ENCODE measurements at places on chromosomes 6 and 20. TPM values are rescaled to one million over a fixed set of nuclear protein-coding genes. Genes with fewer than 3 reads are reported as not detected.

DNA sequence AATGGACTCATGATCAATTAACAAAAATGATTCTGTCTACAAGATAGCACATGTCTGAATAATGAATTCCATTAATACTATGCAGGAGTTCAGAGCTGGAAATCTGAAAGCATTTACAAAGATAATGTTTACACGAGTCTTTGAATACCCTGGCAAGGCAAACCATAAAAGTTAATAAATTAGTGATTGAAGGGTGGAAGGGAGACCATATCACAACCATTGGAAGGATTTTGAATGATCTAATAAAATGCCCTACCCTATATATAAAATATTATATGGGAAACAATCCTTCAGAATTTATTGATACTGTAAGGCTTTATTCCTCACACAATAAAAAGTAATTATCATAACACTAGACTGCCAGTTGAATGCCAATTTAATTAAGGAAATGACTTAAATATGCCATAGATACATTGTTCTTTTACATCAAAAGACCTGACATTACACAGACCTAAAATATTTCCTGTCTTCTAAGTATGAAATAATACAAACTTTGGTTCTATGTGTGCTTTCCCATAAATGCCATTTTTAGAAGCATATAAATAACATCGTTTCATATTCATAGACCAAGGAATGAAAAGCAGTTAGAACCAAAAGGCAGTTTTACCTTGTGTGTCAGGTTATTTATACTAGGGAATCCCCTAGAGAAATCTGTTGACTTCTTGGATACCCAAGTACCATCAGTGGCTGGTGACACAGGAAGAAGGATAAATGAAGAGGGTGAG, 249.2 kb upstream of the MARCKS start:
- no peak for DNase-seq

GRCh38 chr6:5068153-5068751, 16.9 kb upstream of the PPP1R3G start:
- DNase-seq, result no peak

GRCh38 chr20:10006447-10007090, 28.2 kb upstream of the ANKEF1 start:
- DNase-seq, result no peak

DNA sequence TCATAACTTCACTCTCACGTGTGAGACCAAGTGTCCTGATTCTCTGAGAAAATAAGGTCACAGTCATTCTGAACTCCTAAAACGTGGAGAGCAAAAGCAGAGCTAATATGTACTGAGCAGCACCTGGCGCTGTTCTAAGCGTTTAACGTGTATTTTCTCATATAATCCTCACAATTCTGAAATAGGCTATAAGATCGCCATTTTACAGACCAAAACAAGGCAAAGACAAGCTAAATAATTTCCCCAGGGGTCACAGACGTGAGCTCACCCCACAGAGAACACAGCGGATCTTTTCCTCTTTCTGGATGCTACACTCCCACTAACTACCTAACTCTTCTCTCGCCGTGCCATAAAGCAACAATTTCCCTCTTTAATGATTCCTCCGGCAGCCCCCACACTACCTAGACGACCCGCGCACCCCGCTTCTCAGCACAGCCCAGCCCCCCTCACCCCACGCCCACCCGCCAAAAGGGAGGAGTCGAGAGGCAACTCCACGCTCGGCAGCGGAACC, 636 bp downstream of the SUPT3H start:
- no peak for DNase-seq

- DNase-seq, result no peak
Measured at GRCh38 chr6:112223070-112223861, 31.1 kb downstream of the LAMA4 start.

DNA sequence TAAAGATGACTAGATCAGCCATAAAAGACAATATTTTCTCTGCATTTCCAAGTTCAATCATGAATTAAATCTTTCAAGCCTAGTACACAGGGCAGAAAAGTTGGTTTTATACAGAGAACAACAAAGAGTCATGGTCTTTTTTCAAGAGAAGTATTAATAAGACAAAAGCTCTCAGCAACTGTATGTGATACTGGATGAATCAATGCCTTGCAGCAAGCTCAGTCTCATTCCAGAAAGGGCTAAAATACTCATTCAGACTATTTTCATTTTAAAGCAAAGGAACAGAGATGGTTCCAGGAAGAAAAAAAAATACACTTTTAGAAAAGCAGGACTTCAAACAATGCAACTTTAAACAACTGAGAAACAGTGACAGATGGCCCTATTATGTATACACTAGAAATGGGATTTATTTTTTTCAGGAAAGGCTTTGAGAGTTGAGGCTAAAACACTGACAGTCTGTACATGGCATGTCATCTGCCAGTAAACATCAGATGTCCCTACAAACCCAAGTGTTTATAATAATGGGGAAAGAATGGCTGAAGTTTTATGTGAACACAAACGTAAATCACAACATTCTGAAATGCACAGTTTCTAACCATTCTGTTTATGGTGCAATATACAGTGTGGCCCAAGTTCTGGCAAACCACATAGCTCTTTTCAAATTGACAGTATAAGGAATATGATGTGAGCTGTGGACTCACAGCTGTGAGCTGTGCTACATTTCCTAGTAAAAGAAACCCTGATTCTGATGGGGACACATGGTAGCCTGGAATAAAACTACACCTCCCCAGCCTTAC, 114.3 kb upstream of the DST start:
- DNase-seq, result no peak

Gene ZNF334
- 1.4 TPM for total RNA-seq

GRCh38 chr6:11341303-11341702, 108.8 kb upstream of the NEDD9 start:
- DNase-seq, result no peak

GRCh38 chr6:133632206-133632605, 256.7 kb upstream of the TCF21 start:
- DNase-seq, result no peak

Measured in CD8-positive, alpha-beta memory T cell (primary cell).